Thymus (tissue), 14 donors: ENCODE measurements at places on chromosomes 6 and 20. TPM values are rescaled to one million over a fixed set of nuclear protein-coding genes. Genes with fewer than 3 reads are reported as not detected.

DNA sequence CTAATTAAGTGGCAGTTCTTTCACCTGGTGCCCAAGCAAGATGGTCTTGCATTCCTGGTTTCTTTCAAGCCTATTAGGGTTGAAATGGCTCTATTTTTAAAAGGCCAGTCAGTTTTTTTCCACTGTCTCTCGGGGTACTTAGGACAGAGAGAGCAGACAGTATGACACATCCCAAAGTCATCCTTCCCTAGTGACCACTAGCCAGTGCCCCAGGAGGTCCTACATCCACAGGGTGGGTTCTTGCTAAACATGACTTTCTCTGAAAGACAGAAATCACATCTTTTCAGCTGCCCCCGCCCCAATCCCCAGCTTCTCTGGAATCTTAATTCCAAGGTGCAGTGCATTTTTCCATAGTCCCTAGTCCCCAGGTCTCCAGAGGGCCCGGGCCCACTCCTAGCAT, 192.4 kb downstream of the SLC24A3 start:
- no peak for DNase-seq

Gene TREM2
- total RNA-seq, result 1.7 TPM

DNA sequence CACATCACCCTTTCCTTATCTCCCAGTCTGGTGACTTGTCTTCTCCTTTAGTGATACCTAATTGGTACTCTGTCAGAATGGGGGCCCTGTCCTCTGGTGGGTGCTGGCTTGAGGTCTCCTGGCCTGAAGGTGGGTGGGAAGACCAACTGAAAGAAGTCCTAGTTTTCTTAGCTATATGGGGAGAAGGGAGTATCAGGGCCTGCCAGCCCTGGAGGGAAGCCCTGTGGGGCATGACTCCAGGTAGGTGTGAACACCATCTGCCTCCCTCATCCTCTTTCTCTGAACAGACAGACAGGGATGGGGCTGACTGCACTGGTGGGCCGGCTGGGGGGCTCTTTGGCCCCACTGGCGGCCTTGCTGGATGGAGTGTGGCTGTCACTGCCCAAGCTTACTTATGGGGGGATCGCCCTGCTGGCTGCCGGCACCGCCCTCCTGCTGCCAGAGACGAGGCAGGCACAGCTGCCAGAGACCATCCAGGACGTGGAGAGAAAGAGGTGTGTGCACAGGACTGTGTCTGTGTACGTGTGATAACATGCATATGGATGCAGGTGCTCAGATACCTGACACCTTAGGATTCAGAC, 4.8 kb downstream of the CRIP3 start:
- no peak for DNase-seq

DNA sequence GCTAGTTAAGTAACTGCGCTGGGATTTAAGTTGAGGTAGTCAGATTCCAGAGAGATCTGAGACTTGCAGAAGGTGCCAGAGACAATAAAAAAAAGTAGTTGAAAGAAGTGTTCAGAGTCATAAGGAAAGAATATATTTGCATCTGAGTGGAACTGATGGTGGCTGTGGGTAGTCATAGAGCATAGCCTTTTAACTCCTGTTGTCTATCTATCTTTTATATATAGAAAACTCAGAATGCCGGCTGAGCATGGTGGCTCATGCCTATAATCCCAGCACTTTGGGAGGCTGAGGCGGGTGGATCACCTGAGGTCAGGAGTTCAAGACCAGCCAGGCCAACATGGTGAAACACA, 62.0 kb downstream of the CARMIL1 start:
- no peak for DNase-seq

DNA sequence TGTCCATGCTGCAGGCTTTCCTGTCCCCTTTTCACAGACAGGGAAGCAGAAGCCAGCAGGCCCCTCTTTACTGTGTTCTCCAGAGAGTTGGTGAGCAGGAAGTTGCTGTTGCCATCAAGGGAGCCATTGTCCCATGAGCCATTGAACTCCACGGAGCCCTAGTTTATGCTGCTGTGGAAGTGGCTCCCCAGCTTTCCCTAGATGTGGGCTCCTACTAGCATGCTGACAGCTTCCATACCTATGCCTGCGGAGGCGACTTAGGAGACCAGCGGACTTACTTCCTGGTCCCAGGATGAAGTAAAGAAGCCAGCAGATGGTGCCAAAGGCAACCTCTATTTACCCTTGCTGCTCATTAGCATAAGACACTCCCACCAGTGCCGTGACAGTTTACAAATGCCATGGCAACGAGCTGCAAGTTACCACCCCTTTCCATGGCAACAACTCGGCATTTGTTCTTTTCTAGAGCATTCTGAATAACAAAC, 30.8 kb upstream of the FKBP1A start:
- peak; percentile 47 for DNase-seq

Gene ELOVL4
- 41.6 TPM for total RNA-seq

Gene SAPCD1
- 1.2 TPM for total RNA-seq

- no peak for DNase-seq
Observed at GRCh38 chr20:12531626-12532025, 477.1 kb upstream of the SPTLC3 start.

- DNase-seq, result no peak
Observed at GRCh38 chr6:145863988-145864616, 49.5 kb upstream of the FBXO30 start.

- DNase-seq, result no peak
Observed at GRCh38 chr6:42028234-42029061, 21.9 kb upstream of the TAF8 start.

GRCh38 chr20:33373735-33374605, 27.3 kb downstream of the CDK5RAP1 start:
- no peak for DNase-seq

- DNase-seq, result no peak
Observed at GRCh38 chr20:44053046-44053445, 133.9 kb downstream of the JPH2 start.

Gene MAFB
- total RNA-seq, result 3.5 TPM

Gene GPX5
- total RNA-seq, result not detected

DNA sequence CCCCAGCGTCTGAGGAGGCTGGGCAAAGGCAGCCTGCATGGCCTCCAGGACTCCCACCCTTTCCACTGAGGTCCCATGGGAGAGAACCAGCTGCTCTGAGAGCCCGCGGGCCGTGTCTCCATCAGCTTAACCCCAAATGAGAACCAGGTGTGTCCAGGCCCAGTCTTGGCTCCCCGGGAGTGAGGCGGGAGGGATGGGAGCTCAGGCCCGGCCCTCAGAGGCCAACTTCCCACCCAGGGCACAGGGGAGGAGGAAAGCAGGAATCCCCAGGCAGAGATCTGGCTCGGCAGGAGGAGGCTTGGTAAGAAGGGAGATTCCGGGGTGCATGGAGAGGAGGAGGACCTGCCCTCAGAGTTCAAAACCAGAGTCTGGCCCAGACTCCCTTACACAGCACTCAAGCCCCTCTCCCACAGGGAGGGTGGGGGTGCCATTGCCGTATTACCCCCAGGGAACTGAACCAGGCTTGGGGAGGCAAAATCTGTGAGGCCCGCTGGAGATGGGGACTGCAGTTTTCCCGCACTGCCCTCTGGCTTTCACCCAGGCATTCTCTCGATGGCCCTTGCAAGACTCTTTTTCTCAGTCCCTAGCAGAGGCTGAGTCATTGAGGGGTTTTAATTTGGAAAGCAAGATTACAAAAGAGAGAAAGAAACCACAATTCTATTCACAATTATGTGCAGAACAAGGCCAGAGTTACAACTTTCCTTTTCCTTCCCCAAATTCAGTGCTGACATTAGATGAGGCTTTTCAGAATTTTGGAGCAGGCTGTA, 17.1 kb downstream of the FOXF2 start:
- no peak for DNase-seq

DNA sequence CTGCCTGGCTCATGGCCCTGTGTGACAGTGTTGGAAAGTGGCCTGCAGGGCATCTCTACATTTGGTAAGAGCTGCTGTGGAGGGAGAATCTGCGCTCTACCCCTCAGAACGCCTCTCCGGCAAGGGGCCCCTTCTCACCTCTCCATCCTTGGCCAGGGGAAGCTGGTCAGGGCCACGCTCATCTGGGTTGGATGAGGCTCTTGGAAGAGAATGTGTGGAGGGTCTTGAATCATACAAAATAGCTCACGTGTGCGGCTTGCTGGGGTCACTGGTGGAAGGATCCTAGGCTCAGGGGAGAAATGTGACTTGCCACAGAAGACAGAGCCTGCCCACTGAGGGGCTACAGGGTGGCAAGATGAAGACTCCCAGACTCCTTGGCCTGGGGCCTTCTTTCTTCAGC, 105.0 kb downstream of the SCML4 start:
- no peak for DNase-seq

DNA sequence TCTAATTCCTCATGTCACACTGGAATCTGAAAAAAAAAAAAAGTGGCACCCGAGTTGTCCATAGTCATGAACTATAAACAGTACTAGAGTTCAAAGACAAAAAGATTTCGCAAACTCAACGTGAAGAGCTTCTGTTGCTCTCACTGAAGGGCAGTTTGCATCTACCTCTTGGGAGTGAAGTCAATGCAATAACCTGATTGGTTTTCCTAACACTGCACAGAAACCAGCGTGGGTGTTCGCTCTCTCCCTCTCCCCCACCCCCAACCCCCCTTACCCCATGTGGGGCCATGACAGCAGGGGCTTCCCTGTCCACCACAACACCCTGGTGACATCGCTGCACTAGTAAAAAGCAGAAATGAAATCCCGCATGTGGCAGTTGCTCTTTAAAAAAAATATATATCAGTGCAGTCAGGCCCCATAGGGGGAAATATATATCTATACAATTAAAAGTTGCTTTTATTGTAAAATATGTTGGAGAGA, 66.9 kb downstream of the GMPR start:
- DNase-seq, result no peak

DNA sequence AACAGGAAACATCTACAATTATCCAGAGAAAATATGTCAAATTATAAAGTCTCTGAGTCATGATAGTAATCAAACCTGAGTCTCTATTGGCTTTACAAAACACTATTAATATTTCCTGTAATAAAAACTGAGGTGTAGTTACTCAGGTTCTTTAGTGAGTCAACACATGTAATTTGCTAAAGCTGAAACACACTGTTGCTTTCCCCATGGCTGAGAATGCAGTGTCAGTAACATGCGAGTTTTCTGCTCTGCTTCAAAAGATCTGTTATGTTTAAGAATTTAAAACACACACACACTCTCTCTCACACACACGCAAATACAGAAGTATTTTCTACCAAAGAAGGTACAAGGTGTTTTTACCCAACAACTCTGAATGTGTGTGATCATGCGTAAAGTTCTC, 38.6 kb downstream of the ATXN1 start:
- no peak for DNase-seq

Gene DUSP15
- total RNA-seq, result 0.76 TPM

DNA sequence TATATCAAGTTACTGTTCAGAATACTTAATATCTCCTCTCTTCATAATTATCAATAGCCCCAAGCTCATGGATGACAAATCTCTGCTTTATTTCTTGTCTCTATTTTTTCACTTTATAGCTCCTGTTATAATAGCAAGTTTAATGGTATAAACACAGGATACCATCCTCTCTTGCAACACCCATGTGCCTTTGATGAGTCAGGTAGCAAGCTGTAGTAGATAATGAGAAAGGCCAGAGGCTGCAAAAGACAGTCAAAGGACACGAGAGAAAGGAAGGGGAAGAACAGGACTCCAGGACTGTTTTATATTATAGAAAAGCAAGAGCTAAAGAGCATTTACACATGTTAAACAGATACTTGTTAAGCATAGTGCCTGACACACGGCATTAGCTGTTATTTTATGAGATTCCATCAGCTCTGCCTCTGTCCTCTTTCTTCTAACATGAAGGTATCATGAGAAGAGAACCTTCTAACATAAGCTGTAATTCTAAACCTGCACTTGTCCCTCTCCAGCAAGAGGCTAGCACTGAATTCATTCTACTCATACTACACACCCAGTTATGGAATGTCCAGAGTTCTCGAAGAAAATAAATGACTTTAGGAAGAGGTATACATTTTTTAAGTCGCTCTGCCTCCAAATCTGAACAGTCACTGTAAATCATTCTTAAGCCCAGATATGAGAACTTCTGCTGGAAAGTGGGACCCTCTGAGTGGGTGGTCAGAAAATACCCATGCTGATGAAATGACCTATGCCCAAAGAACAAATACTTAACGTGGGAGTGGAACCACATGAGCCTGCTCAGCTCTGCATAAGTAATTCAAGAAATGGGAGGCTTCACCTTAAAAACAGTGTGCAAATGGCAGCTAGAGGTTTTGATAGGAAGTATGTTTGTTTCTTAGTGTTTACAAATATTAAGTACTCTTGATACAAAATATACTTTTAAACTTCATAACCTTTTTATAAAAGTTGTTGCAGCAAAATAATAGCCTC, 45.0 kb downstream of the NT5E start:
- DNase-seq, result no peak

Gene ENPP4
- 13.6 TPM for total RNA-seq

Gene MATN4
- 0.14 TPM for total RNA-seq

Gene APOM
- 6.1 TPM for total RNA-seq

DNA sequence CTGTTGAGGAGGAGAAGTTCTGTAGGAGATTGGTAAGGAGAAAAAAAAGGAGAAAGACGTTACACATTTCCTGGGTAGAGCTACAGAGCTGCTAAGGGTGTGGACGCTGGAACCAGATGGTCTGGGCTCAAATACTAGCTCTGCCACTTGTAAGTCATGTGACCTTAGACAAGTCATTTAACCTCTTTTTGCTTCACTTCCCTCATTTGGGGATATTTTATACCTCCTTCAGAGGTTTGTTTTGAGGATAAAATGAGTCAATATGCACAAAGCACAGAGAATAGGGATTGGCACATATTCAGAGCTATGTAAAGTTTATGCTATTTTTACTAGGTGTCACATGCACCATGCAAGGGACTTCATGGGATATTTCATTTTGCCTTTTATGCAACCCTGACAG, 708.8 kb downstream of the DHX35 start:
- DNase-seq, result no peak

GRCh38 chr6:153146413-153146812, 15.3 kb upstream of the RGS17 start:
- DNase-seq, result no peak

- no peak for DNase-seq
Observed at GRCh38 chr20:49616154-49617007, 48.4 kb upstream of the PTGIS start.

Gene EYA4
- 6.2 TPM for total RNA-seq

DNA sequence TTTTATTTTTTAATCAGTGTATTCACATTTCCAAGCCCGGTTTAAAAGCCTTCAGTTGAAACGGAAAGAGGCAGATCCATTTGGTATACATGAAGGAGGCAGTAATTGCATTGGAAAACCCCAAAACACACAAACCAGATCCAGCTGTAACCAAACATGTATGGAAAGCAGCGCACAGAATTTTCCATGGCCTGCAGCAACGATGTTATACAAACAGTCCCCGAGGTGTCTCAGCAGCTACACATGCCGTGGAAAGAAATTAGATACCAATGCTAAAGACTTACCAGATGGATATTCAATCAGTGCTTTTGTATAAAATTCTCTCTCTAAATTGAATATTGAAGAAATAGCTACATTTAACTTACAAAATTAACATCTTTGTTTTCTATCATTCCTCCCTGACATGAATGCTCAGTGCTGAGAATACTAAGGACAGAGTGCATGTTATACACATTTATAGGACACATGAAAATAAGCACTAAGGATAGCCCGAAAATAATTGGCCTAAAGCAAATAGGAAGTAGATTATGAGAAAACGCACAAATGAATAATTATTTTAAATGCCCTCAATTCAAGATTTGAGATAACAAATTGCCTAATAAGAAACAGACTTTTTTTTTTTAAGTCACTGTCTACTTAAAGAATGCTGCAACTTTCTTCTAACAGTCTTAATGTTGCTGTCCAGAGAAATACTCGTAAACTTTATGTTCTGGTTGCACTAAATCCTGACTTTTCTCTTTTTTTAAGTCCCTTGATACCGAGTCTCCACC, 713.1 kb downstream of the HDGFL1 start:
- no peak for DNase-seq

- DNase-seq, result no peak
Observed at GRCh38 chr20:32634041-32634805, 39.5 kb downstream of the C20orf203 start.
